Tibial nerve (tissue), 4 donors: ENCODE measurements at places on chromosomes 1 and 21.

DNA sequence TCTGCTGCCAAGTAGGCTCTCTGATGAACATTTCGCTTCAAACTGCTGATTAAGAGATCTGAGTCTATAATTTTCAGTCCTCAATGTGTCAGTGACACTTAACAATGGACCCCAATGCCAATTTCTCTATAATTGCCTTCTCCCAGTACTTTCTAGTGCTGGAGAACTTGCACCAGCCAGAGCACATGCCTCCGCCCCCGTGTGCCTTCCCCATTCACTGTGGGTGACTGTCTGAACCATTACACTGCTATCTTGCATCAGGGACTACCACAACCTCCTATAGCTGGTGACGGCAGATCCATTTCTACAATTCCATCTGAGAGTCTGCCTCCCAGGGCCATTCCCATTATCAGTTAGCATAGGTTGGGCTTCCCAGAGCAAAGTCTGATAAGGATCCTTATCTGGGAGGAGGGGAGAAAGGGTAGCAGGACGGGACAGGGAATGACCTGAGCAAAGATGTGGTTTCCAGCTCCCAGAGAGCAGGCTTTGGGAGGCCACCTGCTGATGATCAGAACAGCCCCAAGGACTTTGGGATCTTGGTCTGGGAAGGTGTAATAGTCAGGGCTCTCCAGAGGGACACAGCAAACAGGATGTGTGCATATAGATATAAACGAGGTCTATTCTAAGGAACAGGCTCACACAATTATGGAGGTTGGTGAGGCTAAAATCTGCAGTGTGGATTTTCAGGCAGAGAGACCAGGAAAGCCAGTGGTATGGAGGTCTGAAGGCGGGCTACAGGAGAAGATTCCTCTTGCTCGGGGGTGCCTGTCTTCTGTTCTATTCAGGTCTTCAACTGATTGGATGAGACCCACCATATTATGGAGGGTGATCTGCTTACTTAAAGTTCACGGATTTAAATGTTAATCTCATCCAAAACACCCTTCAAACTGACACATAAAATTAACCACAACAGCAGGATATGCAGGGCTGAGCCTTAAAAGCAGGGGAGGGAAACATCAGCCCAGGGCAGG lies 238.2 kb downstream of the PTPRU start:
- no peak for DNase-seq

DNA sequence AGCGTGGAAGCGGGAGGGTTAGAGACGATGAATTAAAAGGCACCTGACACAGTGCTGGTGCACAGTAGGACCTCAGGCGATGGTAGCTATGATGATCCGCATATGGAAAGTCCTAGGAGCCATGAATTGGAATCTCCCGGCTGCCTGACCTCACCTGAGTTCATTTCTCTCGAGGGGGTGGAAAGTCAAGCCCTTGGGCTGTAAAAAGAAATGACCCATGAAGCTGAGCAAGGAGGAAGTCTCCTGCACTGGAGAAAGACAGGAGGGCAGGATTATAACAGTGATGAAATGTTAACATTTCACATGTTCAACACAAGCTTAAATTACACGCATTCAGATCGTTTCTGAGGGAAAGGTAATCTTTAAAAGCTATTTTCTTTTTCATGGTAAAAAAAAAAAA lies 481.2 kb downstream of the MATN1 start:
- DNase-seq, result no peak

- no peak for DNase-seq
Measured at GRCh38 chr1:110710314-110710713, 35.6 kb upstream of the KCNA3 start.

DNA sequence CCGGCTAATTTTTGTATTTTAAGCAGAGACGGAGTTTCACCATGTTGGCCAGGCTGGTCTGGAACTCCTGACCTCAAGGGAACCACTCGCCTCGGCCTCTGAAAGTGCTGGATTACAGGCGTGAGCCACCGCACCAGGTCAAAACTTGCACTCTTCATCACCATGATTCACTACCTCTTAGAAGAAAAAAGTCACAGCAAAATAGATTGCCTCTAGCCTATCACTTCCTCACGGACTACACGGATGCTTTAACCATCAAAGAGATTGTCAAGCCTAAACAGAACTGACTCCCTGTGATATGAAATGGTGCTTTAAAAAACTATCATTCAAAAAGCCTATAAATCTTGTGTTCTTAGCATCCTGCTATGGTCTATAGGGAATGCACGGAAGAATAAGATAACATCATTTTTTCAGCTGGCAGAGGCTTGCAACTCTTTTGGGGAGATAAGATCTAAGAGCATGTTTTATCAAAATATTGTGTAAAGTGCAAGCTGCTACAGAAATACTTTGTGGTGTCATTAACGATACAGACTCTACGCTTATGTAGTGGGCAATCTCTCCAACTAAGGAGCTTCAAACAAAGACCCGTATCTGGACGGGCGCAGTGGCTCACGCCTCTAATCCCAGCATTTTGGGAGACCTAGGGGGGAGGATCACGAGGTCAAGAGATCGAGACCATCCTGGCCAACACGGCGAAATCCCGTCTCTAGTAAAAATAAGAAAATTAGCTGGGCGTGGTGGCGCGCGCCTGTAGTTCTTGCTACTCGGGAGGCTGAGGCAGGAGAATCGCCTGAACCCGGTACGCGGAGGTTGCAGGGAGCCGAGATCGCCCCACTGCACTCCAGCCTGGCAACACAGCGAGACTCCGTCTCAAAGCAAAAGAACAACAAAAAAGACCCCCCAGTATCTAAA lies 966 bp downstream of the TFB2M start:
- no peak for DNase-seq

- no peak for DNase-seq
Measured at GRCh38 chr1:66557157-66557556, 23.2 kb downstream of the SGIP1 start.

DNA sequence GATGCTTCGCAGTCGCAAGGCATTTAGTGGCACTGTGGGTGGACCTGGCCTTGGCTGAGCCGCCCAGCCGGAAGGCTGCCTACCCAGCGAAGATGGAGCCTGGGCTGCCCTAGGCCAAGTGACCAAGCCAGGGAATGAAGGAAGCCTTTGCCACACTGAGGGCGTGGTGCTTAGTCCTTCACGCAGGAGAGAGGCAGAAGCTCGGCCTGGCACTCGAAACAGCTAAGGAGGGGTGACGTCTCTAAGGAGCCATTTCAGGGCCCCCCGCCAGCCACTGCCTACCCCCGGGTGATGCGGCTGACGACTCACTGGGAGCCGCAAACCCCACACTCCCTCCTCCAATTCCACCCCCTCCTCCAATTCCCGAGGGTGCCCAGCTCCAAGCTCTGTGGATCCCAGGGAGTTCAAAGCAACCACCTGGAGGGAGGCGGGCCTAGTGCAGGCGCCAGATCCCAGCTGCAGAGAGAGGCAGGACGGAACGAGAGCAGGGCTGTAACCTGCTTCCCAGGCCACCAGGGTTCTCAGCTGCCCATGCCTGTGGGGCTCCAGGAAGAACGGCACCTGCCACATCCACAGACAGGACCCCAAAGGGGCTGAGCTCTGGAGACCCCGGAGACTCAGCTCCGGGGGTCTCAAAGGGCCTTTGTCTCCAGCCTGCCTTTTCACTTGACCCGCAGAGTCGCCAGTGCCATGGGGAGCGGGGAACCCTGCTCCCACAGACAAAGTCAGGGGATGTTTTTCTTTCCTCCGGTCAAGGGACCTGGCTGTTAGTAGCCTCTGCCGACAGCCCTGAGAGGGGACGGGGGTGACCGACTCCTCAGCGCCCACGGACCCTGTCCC lies 75.8 kb downstream of the ARHGEF16 start:
- DNase-seq, result no peak

- DNase-seq, result no peak
Measured at GRCh38 chr1:15355968-15356625, 53.6 kb upstream of the EFHD2 start.

DNA sequence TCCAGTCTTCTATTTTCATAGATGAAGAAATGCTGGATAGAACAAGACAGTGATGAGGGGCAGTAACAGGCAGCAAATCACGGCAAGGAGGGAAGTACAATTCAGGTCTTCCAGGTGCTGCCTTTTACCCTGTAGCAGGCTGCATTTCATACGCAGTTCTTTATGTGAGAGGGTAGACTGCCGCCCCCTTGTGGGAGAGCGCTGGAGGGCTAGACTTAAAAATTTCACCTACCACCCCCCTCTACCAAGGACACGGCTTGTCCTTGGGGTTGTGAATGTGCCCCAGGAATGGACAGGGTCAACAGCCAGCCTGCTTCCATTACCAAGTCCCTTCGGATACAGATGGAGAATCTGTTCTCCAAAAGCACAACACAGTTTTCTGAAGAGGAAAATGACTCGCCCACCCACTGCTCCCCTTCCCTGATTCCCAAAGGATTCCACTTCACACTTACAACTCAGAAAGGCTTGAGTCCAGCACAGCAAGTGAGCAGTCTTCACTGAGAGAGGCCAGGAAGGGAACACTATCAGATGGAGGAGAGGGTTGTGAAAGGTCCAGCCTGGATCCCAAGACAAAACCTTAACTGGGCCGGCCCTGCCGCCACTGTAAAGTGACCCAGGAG lies 7.4 kb downstream of the WDR77 start:
- no peak for DNase-seq

DNA sequence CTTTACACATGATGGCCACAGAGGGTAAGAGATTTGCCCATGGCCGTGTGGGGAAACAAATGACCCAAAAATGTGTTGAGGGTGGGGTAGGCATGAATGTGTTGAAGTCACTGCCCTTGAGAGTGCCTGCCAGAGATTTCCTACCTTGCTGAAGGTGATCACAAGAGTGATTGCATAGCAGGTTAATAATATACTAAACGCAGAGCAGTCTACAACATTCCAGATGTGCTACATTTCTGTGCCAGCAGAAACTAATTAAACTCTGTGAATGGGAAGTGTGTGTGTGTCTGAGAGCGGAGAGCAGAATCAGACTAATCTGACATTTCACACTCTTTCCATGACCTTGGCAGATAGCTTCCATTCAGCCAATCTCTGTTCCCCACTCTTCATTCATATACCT lies 93.3 kb upstream of the CD53 start:
- no peak for DNase-seq

- DNase-seq, result no peak
Measured at GRCh38 chr1:30871276-30871871, 37.2 kb downstream of the SDC3 start.

GRCh38 chr1:116306840-116307442 lies 66.1 kb upstream of the ATP1A1 start:
- no peak for DNase-seq

DNA sequence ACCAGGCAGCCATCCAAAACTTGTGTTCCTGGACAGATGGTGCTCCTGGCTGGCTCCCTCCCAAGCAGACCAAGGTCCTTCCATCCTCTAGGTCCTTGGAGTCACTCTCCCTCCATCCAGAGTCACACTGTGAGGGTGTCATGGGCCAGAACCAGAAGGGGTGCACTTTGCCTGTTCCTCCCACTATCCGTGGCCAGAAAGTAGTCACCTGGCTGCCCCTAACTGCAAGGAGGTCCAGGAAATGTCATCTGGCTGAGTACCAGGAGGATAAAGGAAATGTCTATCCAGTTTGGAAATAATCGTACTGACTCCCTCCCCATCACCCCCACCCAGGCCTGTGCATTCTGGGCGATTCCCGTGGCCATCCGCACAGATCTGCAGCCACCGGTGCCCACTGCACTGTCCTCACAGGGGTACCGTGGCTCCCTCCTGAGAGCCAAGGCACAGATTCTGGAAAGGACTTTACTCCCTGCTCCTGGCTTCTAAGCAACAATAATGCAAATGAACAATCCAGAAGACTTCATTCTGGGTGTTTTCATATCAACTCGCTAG lies 253.2 kb downstream of the NPHP4 start:
- DNase-seq, result no peak

GRCh38 chr1:5810553-5811270 lies 181.5 kb downstream of the NPHP4 start:
- no peak for DNase-seq

GRCh38 chr1:246687002-246687401 lies 37.2 kb upstream of the SCCPDH start:
- no peak for DNase-seq

GRCh38 chr1:23343221-23344110 lies 618 bp downstream of the HNRNPR start:
- DNase-seq, result peak; percentile 21

DNA sequence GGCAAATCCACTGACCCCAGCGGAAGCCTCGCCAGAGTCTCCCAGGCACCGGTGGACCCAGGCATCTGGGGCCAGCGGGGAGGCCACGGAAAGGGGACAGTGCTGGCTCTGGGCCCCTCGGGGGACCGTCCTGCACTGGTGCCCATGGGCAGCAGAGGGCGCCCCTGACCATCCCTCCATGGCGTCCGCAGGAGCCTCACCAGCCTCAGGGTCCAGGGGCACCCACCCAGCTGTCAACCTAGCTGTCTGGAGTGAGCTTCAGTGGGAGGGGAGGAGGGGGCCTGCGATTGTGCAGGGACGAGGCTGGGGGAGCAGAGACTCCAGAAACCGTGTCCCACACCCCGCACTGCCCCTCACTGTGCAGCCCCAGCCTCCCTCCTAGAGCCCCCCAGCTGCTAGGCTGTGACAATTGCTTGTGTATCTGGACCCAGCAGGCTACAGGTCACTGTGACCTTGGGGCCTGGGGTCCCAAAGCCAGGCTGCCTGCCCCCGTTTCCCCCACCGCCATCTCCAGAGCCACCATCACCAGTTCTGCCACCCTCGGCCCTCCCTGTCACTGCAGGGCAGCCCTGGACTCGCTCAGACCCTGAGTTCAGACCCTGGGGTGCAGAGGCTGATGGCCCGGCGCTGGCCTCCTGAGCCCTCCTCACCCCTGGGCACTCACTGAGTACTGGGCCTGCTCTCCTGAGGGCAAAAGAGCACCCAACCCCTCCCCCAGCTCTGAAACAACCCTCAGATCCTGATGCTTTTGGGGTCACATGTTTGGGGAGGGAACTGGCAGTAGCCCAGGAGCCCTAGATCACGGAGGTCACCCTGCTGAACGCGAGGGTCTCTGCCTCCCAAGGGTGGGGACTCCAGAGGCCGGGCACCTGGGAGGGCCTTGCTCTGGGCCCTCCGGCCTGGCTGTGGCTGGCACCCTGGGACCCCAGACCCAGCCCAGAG lies 10.6 kb upstream of the COL6A1 start:
- DNase-seq, result peak; percentile 65

- no peak for DNase-seq
Measured at GRCh38 chr1:231185391-231185790, 23.5 kb downstream of the TRIM67 start.

DNA sequence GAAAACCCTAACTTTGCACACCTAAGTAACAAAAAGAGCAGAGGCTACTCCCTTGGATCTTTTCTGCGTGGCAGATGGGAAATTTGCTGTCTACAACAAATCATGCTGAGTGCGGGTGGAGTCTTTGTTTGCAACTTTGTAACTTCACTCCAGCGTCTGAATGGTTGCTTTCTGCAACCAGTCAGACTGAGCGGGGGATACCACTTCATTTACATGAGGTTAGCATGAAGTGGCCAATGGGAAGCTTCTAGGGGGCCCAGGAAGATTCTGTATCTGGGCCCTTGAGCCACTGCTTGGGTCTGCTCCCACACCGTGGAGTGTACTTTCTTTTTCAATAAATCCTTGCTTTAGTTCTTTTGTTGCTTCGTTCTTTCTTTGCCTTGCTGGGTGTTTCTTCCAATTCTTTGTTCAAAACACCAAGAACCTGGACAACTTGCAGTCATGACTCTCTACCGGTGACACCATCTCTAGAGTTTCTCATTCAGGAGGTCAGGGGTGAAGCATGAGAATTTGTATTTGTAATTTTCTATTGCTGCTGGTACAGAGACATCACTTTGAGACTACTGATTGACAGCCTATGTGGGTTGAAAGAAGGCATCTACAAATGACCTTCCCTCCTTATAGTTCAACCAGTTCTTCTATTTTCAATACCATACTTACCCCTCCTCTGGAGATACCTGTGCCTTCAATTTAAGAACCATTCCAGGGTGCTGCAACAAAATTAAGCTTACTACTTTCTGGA lies 55.8 kb upstream of the RC3H1 start:
- no peak for DNase-seq

- DNase-seq, result no peak
Measured at GRCh38 chr1:56468518-56468917, 110.8 kb downstream of the PLPP3 start.
